ENCODE measurements at places on chromosomes 7 and 10.

GRCh38 chr10:1232164-1232911, 176.2 kb downstream of the WDR37 start:
- DNase-seq: no peak

GRCh38 chr10:36455526-36456133, 669.8 kb upstream of the ANKRD30A start:
- DNase-seq: no peak

DNA sequence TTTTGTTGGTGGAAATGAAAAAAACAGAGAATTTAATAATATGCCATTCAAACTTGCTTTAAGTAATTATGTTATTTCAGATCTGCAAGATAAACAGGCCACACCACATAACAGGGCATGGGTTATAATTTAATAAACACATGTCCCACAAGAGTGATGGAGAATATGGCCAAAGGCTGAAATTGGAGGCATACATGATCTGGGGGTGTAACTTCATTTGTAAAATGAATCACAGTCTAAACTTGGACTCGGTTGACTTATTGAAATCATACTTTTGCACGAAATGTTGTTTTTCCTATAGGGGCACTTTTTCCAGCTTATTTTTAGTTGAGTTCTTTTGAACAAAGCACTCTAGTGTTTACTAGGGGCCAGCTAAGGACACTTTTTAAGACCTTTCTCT, 151.6 kb downstream of the TMEM26 start:
- no peak for DNase-seq

DNA sequence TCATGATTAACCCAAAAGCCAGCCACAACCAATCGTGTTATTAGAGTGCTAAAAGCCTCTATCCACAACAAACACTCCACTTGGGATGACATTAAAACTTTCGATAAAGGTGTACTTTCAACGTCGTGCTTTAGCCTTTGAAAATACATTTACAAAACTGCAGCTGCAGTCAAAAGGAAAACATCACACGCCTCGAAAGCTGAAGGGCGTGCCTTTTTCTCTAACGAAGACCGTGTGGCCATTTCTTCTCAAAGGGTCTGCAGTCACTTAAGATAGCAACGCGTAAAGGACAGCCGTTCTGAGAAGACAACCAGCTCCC, 1.1 kb downstream of the ARHGAP12 start:
- DNase-seq: no peak

DNA sequence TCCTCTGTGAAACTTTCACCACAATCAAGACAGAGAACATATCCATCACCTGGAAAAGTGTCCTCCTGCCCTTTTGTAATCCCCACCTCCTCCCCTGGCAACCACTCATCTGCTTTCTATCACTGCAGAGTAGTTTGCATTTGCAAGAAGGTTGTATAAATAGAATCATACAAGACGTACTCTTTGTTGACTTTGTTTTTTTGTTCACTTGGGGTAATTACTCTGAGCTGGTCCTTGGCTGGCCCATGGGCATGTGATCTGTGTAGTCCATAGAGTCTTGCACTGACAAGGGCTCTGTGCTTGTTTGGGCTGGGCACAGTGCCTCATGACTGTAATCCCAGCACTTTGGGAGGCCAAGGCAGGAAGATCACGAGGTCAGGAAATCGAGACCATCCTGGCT, 7.8 kb upstream of the HACD1 start:
- no peak for DNase-seq

DNA sequence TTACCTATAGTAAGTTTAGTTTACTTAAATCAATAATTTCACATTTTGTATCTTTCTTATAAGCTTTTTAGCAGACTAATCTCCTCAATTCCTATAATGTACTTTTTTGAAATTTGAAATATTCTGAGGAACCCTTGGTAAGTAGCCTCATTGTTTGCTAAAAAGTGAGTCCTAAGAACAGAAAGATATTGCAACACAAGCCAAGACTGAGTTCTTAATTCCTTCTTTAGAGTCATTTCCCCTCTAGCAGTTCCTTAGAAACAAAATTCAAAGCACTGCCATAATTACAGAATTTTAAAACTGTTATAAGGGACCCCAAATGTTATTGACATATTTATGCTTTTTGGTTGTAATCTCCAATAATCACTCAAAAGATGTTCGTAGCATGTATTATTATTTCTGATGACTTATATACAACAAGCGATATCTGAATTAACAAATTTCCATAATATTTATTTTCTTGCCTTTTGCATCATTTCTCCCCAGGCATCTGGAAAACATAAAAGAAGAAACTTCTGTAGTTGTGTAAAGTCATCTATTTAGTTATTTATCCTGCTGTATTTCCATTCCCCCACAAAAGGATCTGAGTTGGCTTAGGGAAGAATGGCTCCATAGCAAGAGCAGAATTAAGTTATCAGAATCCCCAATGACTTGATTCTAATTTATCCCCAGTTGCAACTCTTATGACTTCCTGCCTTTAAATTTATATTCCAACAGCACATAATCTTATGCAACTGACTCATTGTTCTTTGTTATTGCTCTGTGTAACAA, 67.8 kb downstream of the TMEM26 start:
- peak; percentile 53 for DNase-seq

DNA sequence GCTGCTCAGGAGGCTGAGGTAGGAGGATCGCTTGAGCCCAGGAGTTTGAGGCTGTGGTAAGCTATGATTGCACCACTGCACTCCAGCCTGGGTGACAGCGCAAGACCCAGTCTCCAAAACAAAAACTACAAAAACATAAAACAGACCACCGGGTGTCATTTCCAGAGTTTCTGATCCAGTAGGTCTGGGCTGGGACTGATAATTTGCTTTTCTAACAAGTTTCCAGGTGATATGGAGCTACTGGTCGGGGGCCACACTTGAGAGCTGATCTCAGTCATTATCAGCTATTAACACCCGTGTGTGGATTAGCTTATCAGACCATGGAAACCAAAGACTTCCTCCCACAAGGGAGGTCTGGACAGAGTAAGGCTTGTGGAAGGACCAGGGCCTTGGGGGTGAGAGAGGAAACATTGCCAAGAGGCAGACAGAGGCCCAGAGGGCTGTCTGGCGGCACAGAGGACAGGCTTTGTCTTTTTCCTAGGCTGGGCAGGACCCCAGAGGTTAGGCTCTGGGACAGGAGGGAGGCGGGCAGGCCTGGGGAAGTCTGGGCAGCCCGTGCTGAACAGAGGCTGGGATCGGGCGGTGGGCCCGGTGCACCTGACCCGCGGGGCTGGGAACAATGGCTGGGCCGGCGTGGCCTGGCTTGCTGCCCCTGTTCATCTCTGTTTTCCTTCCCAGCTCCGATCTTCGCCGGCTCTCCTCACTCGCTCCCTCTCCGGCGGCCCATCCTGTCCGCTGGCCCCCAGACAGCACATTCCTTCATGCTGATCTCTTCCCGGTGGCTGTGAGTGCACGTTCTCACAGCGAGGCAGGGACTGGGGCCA, 25.2 kb downstream of the TMEM270 start:
- no peak for DNase-seq

GRCh38 chr10:116723428-116724281, 18.7 kb downstream of the HSPA12A start:
- DNase-seq: no peak

- no peak for DNase-seq
These were observed 61.0 kb downstream of the MEOX2 start for GRCh38 chr7:15625466-15625865.
